Cardiac fibroblast (primary cell): ENCODE measurements at places on chromosomes 13 and 19.
A peak's percentile ranks its signal among the peaks of the same experiment; 100 is the strongest.

DNA sequence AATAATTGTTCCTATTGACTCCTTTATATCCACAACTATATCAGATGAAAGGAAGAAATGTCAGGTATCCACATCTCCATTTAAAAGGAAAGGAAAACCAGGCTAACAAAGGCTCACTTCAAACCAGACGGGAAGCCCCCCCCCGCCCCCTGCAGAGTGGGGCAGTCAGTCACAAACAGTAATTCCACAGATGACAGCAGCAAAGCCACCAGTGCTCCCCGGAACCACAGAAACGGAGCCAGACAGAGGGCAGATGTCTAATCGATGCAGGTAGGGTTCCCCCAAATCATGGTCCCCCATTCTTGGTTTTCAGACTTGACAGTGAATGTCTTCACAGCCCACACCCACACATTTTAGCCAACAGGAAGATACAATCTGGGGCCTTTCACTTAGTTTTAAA lies 100.8 kb downstream of the STK24 start:
- no peak for DNase-seq

DNA sequence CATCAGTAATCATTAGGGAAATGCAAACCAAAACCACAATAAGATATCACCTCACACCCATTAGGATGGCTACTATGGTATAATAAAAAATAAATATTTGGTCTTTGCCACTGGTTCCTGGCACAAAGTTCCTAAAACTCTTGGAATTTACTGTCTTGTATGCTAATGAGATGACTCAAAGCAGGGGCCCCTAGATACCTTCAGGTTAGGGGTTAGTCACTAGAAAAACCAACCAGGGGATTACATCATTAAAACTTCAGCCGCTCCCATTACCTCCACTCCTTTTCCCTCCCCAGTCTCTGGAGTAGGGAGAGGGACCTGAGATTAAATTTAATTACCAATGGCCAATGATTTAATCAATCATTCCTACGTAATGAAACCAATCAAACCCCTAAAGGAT lies 49.6 kb downstream of the THSD1 start:
- DNase-seq: peak; percentile 35

DNA sequence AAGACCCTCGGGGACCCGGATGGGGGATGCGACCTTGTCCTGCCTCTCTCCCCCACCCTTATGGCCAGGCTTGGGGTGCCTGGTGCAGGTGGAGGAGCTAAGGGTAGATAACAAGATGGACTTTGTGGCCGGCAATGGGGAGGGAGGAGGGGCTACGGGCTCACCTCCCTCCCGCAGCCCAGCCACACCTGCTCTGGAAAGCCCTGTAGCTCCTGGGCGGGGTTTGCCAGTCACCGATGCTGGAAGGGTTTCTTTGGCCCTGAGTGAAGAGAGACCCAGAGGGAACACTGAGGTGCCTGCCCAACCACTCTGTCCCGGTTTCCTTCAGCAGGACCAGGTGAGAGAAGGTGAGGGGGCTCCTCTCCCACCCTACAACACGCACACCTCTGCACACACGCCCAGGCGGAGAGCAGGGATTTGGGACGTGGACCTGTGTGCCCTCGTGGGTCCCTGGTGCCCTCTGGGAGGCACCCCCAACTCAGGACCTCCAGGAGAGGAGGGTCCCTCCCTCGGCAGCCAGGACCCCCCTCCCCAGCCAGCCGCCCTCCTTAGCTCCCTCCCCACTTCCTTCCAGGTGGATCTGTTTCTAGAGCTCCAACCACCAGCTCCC lies at the start of gene FUT2:
Gene FUT2 (plus strand): TSS at position 229 of the 610 bp plus-strand sequence. CDS start 6,986 bp downstream, outside the sequence.
- DNase-seq: no peak

DNA sequence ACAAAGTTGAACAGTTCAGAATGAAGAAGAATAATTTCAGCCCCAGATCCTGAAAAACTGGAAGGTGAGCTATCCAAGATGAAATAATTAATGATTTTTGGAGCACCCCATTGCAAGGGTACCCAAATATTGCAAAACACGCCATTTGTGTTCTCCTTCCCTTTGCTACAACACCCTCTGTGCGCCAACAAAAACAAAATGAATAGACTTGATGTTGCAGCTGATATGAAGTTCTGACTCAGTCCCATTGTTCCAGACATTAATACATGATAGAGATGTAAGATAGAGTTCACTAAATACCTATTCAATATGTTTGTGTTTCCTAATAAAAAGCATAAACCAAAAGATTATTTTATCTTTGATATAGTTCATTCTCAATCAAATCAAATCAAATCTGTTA lies 287.5 kb upstream of the SOX21 start:
- peak; percentile 55 for DNase-seq

DNA sequence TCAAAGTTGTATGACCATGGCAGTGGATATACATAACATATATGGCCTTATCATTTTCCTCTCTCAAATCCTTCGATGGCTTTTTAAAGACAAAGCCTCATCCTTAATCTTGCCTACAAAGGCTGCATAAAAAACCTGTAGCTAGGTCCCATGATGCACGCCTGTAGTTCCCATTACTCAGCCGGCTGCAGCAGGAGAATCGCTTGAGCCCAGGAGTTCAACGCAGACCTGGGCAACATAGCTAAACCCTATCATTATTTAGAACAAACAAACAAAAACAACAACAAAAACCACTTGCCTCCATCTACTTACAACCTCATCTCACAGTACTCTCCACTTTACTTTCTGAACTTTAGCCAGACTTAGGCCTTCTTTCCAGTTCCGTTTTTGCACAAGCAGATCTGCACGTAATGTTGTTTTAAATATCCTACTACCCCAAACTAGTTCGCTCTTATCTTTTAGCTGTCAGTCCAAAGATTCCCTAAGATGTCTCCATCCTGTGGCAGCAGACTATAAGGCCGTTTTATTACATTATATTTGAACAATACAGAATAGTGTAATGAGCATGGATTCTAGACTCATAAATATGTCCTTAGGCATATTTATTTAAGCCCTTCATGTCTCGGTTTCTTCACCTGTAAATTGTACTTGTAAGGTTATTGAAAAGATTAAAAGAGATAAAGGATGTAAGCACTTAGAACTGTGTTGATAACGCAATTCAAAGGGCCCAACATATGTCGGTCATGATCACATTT lies 969 bp upstream of the POMP start:
- peak; percentile 61 for DNase-seq

- no peak for DNase-seq
Observed at GRCh38 chr13:48849515-48849914, 126.2 kb upstream of the FNDC3A start.

GRCh38 chr13:57632276-57633140 lies 964 bp downstream of the PCDH17 start:
- peak; percentile 1 for DNase-seq

- DNase-seq: no peak
Observed at GRCh38 chr19:37813340-37813739, 34.0 kb upstream of the ZNF573 start.

DNA sequence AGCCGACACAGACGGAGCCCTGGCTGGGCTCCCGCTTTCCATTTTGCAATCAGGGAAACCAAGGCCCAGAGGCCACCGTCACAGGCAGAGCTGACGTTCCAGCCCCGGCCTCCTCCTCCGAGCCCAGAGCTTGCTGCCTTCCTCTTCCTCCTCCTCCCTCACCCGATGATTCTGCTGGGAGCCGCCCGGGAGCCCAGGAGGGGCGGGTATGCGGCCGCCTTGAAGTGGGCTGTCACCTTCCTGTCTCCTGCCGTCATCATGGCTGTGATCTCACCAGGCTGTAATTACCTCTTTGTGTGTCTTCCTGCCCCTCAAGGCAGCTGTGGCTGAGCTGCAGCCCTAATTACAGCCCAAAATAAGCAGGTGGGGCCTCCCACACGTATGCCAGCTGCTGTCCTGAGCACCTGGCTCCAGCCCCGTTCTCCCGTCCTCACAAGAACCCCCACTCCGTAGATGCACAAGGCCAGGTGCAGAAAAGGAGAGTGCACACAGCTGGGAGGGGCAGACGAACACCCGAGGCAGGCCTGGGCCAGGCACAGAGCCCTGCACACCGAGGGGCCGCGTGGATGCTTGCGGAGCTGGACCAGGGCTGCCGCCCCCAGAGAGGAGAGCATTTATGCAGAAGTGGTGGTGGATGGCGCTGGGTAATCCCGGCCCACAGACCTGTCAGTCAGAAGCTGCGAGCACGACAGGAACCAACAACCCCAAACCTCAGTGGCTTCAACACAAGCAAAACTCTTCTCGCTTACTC lies 4.0 kb downstream of the TPGS1 start:
- DNase-seq: peak; percentile 64

DNA sequence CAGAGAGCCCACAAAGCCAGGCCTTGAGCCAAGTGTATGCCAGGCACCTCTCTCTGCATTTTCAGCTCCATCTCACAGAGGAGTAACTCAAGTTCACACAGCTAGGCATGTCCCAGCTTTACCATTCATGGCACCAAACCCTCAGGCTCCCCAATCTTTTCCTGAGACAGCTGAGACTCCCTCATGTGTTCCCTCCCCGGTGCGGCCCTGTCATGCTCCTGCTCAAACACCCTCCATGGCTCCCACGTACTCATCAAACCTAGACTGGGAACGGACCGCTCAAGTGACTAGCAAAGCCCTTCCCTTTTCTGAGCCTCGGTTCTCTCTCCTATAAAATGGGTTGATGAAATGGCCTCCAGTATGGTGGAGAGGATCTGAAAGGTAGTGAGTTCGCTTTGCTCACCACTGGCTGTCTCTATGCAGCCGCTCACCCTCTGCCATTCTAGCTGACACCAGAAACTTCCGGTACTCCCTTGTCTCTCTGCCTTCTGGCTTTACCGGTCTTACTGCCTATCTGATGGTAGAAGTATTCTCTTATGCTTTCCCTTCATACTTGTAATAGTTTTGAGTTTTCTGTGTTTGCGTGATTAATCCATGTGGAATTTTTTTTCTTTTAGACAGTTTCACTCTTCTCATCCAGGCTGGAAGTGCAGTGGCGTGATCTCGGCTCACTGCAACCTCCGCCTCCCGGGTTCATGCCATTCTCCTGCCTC lies 7.8 kb upstream of the SLC44A2 start:
- DNase-seq: peak; percentile 54

- DNase-seq: no peak
Observed at GRCh38 chr13:28579322-28579721, 79.6 kb upstream of the POMP start.

GRCh38 chr13:105037110-105037509 lies 1498.4 kb downstream of the EFNB2 start:
- no peak for DNase-seq

DNA sequence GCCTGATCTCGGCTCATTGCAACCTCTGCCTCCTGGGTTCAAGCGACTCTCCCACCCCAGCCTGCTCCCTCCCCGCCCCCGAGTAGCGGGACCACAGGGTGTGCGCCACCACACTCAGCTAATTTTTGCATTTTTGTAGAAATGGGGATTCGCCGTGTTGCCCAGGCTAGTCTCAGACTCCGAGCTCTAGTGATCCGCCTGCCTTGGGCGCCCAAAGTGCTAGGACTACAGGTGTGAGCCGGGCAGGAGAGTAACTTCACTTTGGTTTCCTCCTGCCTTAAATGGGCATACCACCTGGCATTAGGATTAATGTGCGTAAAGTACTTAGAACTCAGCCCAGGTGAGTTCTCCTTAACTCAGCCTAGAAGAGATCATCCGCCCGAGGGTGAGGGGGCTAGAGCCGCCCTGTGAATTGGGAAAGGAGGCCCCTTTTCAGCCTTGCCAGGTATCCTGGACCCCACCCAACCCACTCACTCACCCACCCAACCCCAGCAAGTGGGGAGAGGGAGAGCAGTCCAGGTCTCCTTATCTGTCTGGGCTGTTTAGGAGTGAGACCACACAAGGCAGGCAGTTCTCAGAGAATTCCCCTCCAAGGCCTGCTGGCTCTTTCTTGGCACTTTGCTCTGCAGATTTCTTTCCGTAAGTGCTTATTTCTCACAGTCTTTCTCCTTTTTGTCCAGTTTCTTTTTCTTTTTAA lies 1.2 kb upstream of the ZFP36 start:
- no peak for DNase-seq

GRCh38 chr13:28100150-28101121 lies at the start of gene FLT3:
TSS of gene FLT3 (minus strand) at chr13:28100576. CDS start at chr13:28100510, 66 bp downstream.
- peak; percentile 17 for DNase-seq

DNA sequence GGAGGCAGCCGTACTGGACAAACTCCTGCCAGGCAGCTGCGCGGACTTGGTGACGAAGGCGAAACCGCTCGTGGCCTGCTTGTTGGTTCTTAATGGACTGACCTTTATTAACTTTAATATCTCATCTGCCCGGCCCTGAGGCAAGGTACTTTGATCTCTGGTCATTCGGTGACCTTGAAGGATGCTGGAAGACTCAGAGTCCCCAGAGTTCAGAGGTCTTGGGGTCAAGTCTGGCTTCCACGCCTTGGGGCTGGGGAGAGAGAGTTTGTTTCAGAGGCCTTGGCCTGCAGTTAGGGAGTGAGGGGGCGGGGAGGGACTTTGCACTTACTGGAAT lies 9.6 kb upstream of the EMC10 start:
- no peak for DNase-seq

DNA sequence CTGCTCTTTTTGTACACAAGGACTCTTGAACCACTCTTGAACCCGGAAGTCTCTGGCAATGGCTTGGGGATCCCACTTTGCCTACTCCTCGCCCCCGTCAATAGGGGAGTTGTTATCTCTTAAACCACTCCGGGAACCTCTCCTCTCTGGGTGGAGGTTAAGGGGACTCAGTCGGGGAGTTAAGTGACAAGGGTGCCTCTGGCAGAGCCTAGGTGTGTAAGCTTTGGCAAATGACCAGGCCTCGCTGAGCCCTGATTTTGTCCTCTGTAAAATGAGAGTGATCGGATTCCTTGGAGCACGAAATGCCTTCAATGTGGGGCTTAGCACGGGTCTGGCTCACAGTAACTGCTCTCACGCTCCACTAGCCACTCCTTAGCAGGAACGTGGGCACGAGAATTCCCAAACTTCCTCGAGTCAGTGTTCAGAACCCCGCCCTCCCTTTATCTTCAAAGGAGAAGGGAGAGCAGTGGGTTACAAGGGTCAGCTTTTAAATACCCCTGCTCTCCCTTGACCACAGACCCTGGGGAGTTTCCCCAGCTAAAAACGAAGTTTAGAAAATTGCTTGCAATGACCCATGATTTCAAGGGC lies 193.3 kb downstream of the KATNAL1 start:
- DNase-seq: no peak

- no peak for DNase-seq
Observed at GRCh38 chr13:45630791-45631190, 15.3 kb upstream of the ERICH6B start.

DNA sequence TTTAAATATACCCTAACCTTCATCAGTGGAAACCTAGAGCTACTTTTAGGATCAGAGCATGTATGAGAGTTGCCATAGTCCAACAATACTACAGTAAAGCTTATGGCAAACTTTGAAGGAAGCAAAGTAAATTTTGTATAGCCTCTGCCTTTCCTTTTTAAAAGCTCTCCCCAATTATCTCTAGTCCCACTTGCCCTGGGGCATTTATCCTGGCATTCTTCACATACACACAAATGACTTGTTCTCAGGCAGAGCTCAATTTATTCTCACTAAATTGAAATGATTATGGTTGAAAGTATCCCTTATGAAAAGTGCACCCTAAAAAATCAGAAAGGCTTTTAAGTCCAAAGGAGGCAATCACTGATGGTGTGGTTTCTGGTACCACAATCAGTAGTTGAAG lies 94.1 kb upstream of the UFM1 start:
- DNase-seq: no peak
